H7 (cell line): ENCODE measurements at places on chromosomes 5 and 9.

DNA sequence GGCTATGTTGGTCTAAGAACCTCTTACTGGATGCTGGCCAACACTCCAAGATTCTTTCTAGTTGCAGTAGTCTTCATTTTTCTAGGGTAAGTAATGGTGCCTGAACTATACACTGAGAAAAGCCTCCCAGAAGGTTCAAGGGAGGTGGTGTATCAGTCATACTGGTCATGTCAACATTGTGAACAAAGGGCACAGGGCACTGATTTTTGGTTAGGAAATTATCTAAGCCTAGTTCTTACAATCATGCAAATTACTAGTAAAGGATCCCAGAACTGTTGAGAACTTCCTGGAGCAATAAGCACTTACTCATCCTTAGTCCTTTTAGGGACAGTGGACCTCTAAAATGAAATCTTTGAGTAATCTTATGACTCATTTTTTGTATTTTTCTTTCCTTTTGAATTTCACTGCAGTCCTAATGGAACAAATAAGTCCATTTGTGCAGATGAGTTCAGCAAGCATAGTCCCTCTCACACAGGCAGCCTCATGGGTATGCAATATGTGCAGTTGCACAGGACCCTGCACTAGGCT lies 21.1 kb upstream of the CDC42SE2 start:
- DNase-seq: no peak

GRCh38 chr5:16033187-16033925 lies 146.2 kb downstream of the MARCHF11 start:
- no peak for DNase-seq

GRCh38 chr5:149966946-149967345 lies 6.4 kb downstream of the SLC26A2 start:
- DNase-seq: no peak

- DNase-seq: no peak
Observed at GRCh38 chr9:36893184-36893583, 140.9 kb downstream of the PAX5 start.

DNA sequence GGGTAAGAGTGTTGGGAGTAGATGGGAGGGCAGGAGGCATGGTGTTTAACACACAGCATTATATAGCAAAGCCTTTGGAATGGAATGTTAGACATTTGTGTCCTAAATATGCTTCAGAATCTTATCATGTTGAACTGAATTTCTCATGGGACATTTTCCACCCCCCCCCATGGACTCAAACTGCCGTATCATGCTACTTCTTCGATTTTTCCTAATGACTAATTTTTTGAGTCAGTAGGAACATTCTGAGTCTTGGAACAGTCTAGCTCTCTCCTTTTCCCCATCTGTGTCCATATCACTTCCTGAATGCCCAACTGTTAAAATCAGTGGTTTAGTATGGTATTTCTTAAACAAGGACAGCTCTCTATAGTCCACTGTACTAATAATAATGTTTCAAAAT lies 380.6 kb downstream of the TLE4 start:
- DNase-seq: no peak
